Temporal lobe (tissue), 4 donors: ENCODE measurements at places on chromosomes 11 and 22. TPM values are rescaled to one million over a fixed set of nuclear protein-coding genes. Genes with fewer than 3 reads are reported as not detected.

The ANO1 gene
- 0.74 TPM for total RNA-seq

The MRPL23 gene
- 20.2 TPM for total RNA-seq

The CNIH2 gene
- total RNA-seq: 45.7 TPM

The KIAA1671 gene
- 7.4 TPM for total RNA-seq

The ANKK1 gene
- total RNA-seq: not detected

The PPP1CA gene
- total RNA-seq: 46.0 TPM

The MRGPRX4 gene
- total RNA-seq: not detected

The DENND6B gene
- 17.2 TPM for total RNA-seq
